ENCODE measurements at places on chromosomes 2 and 18. TPM values are rescaled to one million over a fixed set of nuclear protein-coding genes. Genes with fewer than 3 reads are reported as not detected.

SCN2A gene
- polyA plus RNA-seq = 2.7 TPM

ALMS1 gene
- 45.2 TPM for polyA plus RNA-seq

GTF2A1L gene
- 0.25 TPM for polyA plus RNA-seq

ZNF521 gene
- polyA plus RNA-seq = 42.2 TPM

OTX1 gene
- not detected for polyA plus RNA-seq

DNA sequence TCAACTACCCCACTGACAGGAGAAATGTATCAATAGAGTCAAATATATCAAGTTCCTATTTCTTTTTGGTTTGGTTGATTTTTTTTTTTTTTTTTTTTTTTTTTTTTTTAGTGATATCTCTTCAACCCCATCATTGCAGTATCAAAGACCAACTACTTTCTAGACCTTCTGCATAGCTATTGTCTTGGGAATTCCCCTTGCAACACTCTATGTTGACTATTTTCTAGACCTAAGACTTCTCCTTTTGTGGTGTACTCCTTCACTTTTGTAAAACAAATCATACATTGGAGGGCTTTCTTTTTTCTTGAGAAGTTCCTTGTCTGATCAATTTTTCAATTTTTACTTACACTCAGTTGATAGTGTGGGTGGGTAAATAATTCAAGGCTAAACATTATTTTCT lies 46.5 kb upstream of the NR4A2 start:
- DNase-seq = no peak

DNA sequence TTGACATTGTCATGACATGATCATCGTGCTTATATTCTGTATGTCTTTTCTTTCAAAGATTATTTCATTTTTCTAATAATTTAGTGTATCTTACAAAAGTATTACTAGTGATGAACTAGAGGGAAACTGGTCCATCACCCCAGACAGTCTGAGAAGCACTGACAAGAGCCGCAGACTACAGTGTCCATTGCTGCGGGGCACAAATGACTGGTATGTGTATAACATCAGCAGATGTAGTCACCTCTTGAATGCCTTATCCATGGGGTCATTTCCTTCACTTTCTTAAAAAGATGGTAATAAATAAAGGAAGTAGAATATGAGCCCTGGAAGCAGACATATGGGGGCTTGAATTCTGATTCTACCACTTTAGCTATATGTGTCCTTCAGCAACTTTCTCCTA lies 29.6 kb downstream of the NEMP2 start:
- DNase-seq = no peak

- no peak for DNase-seq
Observed at GRCh38 chr2:234450431-234451124, 46.3 kb downstream of the ARL4C start.

- no peak for DNase-seq
Observed at GRCh38 chr18:37429791-37430190, 135.8 kb downstream of the CELF4 start.

DNA sequence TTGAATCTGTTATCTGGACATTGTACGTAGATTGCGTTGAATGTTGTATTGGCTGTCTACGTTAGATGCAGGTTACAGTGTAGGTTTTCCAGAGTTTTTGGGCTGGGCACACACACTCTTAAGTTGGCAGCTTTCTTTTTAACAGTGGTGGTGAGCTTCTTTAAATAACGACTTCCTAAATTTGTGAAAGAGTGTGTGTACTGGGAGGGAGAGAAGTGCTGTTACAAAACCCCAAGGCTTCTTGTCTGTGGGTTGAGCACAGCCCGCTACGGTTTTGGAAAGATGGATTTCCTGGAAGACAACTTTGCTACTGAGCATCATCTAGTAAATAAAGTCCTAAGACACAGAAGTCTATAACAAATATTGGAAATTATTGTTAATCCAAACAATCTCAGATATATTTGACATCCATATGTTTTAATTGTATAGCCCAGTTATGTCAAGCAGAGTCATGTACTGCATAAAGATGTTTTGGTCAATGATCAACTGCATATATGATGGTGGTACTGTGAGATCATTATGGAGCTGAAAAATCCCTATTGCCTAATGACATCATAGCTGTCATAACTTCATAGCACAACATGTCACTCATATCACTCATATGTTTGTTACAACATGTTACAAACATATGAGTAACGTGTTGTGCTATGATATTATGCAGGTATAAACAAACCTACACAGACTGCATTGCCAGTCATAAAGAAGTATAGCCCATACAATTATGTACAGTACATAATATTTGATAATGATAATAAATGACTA lies 7.9 kb upstream of the THUMPD2 start:
- no peak for DNase-seq

- DNase-seq = no peak
Observed at GRCh38 chr2:10439971-10440370, 8.2 kb downstream of the ODC1 start.

DNA sequence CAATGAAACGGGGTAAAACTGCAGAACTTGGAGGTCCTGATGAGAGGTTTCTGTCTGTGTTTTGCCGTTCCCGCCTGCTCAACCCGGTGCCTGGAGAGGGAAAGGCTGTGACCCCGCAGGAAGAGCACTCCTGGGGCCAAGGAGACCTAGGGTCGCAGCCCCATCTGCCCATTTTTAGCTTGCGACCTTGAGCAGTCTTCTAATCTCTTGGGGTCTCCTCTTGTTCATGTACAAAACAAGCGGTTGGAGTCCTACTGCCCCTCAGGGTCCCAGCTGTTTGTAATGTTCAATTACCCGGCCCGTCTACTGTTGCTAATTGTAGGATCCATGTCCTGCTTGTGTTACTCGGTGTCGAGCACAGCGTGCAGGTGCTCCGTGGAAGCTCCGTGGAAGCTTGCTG lies 104.5 kb downstream of the PTGR3 start:
- no peak for DNase-seq

DNA sequence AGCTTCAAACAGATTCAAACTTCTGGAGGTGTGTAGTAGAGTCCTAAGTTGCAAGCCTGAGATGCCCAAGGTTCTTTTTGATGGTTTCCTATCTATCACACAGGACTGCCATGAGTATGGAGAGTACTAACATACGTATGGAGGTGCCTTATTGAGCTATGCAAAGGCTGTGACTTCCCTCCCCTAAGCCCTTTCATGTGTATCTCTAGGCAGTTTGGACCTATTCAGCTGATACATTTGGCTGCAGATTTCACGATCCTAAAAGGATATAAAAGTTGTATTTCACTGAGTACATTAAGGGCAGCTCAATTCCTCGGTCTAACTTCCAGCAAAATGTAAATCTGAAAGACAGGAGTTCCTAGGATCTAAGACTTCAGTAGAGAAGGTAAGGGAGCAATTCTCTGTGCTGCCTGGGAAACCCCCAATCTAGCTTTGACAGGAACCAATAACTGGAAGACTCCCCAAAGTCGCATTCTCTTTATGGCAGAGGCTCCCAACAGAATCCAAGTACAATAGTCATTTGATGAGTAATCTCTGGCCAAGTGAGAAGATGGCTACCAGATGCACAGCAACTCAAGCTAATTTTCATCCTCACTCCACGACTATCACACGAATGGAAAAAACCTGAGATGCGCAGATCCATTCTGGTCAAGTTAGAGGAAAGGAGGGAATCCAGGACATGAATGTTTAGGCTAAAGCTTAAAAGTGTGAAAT lies 83.8 kb downstream of the ATL2 start:
- DNase-seq = no peak

GRCh38 chr2:55901941-55902340 lies 21.6 kb downstream of the EFEMP1 start:
- no peak for DNase-seq

- DNase-seq = no peak
Observed at GRCh38 chr2:237896507-237896892, 37.1 kb downstream of the RAMP1 start.

DNA sequence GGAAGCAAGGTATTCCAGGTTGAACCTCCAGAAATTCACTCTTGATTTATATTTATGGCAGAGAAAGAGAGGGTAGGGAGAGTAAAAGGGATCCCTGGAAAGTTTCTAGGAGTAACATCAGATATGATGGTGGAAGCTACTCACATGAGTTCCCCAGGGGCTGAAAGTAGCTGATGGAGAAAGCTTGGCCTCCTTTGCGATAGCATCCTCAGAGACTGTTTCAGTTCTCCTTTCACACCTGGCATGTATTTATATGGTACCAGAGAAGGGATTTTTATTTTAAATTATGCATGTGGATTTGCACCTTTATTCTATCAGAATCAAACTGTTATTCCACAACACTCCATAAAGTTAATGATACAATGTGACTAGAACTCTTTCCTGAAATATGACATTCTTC lies 126.3 kb upstream of the OSR1 start:
- no peak for DNase-seq

GRCh38 chr18:74390900-74391299 lies 66.2 kb downstream of the DIPK1C start:
- DNase-seq = no peak

GRCh38 chr18:8703092-8703709 lies 2.2 kb upstream of the MTCL1 start:
- DNase-seq = no peak

DNA sequence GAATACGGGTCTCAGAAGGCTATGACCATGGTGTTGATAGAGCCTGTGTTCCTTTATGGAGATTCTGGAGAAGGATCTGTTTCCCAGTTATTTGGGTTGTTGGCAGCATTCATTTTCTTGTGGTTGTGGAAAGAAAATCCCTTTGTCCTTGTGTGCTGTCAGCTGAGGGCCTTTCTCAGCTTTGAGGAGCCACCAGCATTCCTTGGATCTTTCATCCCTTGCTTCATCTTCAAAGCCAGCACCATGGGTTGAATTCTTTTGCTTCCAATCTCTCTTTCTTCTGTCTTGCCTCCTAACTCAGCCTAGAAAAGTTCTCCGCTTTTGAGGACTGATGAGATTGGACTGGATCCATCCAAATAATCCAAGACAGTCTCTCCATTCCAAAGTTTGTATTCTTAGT lies 103.2 kb upstream of the MMADHC start:
- DNase-seq = no peak

- DNase-seq = no peak
Observed at GRCh38 chr2:231088754-231089153, 32.1 kb downstream of the PSMD1 start.

GRCh38 chr2:56009758-56010458 lies 86.3 kb upstream of the EFEMP1 start:
- peak; percentile 45 for DNase-seq

DNA sequence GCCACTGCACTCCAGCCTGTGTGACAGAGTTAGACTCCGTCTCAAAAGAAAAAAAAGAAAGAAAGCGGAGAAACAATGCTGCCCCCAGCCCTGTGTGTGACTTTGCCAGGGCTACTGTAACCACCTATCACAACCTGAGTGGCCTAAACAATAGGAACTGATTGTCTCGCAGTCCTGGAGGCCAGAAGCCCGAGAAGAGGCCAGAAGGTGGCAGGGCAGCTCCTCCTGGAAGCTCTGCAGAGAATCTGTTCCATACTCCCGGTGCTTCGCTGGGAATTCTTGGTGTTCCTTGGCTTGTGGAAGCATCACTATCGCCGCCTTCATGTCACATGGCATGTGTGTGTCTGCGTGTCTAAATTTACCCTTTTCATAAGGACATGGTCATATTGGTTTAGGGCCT lies 14.4 kb upstream of the RAB17 start:
- DNase-seq = no peak

- no peak for DNase-seq
Observed at GRCh38 chr2:69154106-69154505, 141.1 kb downstream of the ANTXR1 start.

DNA sequence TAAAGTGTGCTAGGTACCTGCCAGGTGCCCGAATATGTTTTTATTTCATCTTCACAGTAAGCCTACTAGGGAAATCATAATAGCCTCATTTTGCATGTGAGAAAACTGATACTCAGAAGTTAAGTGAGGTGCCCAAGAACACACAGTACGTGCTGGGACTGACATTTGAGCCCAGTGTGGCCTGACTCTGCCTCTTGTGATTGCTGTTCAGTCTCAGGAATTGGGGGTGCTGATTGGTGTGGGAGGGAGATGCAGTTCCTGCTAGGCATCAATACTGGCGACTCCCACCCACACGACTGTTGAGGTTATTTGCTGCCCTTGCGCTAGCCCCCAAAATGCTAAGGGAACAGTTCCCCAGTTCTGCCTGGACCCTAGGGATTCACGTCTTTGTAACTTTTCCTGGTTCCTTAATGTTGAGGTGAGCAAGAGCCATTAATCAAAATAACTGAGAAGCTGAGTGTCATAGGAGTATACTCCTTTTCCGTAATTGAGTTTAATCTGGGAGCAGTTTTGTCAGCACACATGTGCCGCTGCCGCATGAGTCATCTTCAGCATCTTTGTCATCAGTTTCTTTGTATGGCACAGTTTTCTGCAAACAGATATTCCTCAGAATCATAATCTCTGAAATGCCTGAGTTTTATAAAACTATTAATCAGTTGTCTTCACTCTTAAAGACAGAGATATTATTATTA lies 120.7 kb downstream of the NCK2 start:
- no peak for DNase-seq

DNA sequence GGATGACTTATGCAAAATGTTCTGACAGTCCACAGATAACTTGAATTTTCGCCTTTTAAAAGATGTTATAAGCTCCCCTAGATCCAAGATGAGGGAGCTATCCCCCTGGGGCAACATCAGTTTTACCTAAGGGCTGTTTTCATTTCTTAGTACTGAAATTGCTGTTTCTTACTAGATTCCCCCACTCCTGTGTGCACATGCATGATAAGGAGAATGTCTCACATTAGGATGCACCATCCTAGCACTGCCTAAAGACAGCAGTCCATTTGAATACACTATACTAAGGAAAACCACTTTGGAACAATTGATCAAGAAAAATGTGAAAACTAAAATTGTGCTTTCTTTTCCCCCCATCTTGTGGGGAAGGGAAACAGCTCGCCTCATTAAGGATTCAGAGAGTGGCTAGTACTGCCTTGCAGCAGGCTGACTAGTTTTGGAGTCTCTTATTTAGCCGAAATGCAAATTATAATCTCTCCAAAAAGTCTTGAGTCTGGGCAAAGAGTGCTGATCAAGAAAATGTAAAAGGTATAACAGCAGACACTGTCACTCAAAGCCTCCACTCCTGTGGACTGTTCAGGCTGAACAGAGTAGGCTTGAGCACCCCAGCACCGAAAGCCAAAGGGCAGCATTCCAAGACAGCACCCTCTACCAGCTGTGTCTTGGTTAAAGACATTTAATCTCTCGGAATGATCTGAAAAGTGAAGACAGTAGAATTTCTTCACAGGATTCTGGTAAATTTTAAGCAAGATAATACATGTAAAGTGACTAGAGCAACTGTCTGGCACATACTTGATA lies 65.0 kb downstream of the ZNF385B start:
- DNase-seq = no peak

Measured in left kidney (tissue), 8 donors.